ENCODE measurements at places on chromosomes 2 and 18.
A peak's percentile ranks its signal among the peaks of the same experiment; 100 is the strongest.

DNA sequence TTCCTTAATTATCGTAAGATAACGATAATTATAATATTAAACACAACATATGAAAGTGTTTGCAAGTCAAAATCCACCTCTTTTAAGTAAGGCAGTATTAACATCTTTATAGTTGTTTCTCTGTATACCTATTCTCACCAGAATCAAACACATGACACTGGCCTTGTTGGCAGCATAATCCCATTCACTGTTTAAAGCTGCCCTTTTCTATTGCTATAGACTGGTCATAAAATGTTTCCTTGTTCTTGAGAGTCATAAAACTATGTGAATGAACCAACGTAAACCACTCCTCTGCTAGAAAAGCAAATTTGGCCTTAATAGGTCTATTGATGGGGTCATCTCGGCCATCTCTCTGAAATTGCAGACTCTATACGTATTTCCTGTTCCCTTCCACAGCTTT lies 293.1 kb downstream of the SLC8A1 start:
- DNase-seq = no peak

GRCh38 chr18:10145546-10145945 lies 231.7 kb downstream of the VAPA start:
- no peak for DNase-seq

GRCh38 chr2:29687121-29687520 lies 234.3 kb downstream of the ALK start:
- DNase-seq = no peak

- no peak for DNase-seq
Observed at GRCh38 chr2:133413863-133414262, 154.4 kb downstream of the NCKAP5 start.

- no peak for DNase-seq
Observed at GRCh38 chr18:9029131-9029530, 73.4 kb upstream of the NDUFV2 start.

DNA sequence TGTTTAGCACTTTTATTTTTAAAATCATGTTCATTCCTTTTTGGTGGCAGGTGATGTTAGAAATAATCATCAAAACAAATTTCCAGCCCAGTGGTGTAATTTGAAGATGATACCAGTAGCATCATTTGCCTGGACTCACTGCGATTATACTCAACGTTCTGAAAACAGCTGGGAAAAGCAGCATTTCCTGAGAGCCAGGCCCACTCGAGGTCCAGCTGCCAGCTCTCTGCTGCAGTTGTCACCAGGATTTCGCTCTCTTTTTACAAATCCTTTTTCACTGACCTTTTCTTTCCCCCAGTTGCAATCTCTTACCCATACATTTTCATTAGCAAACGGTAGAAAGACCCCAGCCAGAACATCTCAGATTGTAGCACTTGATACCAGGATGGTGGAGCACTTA lies 110.6 kb upstream of the LYPD1 start:
- no peak for DNase-seq

GRCh38 chr18:74244554-74244953 lies 47.2 kb downstream of the CYB5A start:
- DNase-seq = no peak

DNA sequence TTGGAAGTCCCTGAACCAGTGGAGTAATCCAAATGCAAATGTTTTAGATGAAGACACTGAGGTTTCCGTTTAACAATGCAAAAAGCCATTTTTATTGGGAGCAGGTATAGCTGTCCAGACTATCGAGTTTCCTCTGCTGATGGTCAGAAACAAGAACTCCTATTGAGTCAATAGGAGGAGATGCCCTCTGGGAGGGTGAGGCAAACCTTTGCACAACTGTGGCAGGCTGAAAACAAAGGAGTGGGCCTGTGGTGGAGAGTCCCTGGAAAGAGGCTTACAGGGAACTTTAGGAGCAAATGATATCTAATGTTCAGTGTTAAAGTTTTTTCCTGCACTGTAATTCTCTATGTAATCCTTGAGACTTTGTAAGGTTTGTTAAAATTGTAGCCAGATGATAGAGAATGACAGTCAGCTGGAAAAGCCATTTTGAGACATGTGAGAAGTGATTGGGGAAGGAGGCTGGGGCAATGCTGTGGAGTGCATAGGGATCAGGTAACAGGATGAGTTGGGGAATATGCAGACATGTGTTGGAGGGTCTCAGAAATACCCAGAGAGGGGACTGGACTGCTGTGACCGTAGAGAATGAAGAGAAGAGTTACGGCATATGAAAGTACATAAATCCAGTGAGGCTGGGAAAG lies 15.1 kb upstream of the EML4 start:
- no peak for DNase-seq

- no peak for DNase-seq
Observed at GRCh38 chr2:216222650-216223352, 113.7 kb downstream of the XRCC5 start.

DNA sequence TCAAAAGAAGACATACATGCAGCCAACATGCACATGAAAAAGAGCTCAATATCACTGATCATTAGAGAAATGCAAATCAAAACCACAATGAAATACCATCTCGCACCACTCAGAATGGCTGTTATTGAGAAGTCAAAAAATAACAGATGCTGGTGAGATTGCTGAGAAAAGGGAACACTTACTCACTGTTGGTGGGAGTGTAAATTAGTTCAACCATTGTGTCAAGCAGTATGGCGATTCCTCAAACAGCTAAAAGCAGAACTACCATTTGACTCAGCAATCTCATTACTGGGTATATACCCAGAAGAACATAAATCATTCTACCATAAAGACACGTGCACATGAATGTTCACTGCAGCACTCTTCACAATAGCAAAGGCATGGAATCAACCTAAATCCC lies 95.5 kb upstream of the XIRP2 start:
- DNase-seq = no peak

GRCh38 chr2:177489719-177490301 lies 97.2 kb downstream of the AGPS start:
- DNase-seq = no peak

GRCh38 chr2:240353944-240354343 lies 81.5 kb upstream of the GPC1 start:
- no peak for DNase-seq

DNA sequence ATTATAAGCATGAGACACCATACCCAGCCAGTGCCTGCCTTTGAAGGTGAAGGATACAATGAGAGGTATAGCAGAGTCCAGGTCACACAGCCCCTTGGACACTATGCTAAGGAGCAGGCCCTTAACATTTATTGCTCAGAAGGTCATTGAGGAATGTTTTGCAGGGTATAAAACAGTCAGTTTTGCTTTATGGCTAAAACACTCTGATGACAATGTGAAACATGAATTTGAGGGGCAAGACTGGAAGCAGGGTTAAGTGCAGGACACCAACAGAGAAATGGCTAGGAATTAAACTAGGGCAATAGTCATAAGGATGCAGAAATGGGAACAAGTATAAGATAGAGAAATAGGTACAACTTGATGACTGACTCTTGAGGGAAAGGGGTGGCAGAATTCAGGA lies 141.1 kb downstream of the METTL4 start:
- DNase-seq = no peak

DNA sequence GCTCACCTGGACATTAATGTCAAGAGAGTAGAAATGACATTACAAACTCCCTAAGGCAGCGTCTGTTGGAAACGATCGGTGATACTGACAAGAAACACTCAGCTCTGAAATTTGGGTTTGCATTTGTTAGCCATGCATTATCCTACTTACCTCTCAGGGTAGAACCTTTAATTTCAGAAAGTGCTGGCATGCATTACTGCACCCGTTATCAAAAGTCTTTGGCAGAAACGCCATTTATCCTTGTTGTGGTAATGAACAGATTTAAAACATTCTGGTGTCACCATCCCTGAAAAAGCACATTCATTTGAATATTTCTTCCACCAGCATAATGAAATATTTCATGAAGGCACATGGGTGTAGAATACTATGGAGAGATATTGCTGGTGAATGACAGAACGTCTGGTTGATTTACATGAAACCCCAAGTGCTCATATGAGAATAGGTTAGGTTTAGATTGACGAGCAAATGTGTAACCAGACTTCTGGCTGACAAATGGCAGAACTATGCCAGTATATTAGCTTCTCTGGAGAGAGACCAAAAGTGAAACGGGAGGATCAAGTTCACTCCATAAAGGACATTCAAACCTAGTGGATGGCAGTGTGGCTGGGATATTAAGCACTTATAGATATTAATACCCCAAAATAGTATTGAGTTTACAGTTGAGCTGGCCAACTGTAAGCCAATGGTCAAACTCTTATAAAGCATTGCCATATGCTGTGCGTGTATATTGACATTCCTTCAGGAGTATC lies 53.5 kb upstream of the ITGB6 start:
- DNase-seq = no peak

GRCh38 chr2:8455236-8456150 lies 226.4 kb upstream of the ID2 start:
- DNase-seq = no peak

DNA sequence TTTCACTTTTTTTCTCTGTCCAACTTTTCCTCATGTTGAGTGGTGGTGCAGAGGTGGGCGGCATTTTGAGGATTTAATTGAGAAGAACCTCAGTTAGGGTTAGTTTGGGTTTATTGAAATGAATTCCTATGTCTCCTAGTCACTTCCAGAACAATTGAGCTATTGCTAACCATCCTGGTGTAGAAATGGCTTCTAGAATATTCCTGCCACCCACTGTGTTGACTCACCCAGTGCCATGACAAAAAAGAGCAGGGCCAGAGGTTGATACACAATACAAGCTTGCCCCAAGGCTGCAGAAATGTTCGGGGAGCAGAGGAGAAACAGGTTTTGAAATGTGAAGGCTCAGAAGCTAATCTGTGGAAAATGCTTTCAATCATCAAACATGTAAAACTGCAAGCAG lies 167.1 kb upstream of the TRIB2 start:
- no peak for DNase-seq

DNA sequence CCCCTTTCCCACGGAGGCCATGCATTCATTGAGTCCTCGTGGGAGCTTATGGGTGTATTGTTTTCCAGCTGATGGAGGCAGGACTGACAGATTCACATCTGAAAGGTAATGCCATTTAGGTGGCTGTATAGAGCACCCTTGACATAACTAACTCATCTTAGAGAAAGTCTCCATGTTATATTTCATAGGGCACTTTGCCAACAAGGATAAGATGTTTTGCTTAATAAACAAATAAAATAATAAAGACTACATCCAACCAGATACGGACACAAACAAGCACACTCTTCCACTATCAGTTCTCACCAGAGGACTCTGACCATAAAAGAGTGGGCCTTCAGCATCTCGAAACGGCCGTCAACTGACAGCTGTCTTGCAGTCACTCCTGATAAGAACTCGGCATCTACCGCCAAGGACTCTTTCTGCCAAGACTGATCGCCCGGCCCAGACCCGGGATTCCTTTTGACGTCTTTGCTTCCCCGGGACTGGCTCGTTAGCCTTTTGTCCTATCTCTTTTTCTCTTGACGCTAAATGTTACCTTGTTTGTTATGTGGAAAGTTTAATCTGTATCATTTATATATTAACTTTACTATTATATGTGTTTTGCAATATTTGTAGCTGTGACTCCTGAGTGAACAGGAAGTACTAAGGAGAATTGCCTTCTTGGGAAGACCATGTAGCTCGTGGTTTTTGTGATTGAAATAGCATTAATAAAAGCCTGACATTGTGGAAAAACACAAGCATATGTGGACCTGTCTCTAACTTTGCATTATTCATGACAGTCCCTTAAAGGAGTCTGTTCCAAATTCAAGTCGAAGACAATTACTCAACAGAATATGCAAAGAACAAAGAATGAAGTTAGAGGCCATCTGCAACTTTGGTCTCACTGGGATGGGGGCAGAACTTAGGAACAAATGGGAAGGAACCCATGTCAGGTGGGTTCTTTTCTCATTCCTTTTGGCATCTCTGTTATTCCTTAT lies 195.1 kb downstream of the LPIN1 start:
- DNase-seq = no peak

DNA sequence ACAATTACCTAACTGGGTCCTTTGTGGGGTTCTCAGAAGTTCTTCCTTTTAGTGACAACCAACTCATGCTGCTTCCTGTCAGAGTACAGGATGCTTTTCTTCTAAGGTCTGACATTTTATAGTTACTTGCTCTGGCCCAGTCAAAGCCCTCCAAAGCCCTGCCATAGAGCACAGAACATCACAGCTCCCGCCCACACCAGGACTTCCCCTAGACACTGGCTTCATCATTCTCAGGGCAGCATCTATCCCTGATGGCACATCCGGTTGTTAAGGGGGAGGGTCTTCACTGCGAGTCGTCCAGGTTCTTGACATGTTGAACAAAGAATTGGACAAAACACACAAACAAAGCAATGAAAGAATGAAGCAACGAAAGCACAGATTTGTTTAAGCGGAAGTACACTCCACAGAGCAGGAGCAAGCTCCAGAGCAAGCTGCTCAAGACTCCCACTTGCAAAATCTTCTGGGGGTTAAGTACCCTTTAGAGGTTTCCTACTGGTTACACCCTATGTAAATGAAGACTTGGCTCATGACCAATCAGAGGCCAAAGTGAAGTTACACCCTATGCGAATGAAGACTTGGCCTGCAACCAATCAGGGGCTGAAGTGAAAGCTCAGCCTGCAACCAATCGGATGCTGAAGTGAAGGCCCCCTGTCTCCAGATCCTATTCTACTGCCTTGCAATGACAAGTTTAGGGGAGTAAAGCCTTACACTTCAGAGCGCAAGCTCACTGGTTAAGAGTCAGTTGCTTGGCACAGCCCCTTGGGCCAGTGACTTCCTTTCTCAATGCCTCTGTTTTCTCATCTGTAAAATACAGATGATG lies 79.0 kb downstream of the HDAC4 start:
- DNase-seq = peak; percentile 44

- no peak for DNase-seq
Observed at GRCh38 chr18:59867337-59868104, 32.3 kb upstream of the PMAIP1 start.

GRCh38 chr18:39058386-39059000 lies 1492.9 kb upstream of the CELF4 start:
- DNase-seq = no peak

GRCh38 chr18:55732227-55733106 lies 144.5 kb upstream of the TCF4 start:
- no peak for DNase-seq

GRCh38 chr2:230794497-230794896 lies 70.2 kb upstream of the ITM2C start:
- DNase-seq = no peak

DNA sequence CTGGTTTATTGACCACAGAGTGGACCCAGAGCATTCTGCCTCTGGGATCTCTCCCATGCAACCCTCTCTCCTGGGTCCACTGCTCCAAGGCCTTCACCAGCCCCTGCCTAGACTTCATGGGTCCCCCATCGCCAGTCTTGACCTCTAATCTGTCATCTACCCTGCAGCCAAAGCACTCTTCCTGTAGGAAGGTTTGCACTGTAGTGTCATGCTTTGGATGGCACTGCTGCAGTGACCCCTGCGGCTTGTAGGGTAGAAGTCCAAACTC lies 41.7 kb downstream of the MYO7B start:
- DNase-seq = no peak
